Adrenal gland (tissue), 19 donors: ENCODE measurements at places on chromosomes 1 and 21.

DNA sequence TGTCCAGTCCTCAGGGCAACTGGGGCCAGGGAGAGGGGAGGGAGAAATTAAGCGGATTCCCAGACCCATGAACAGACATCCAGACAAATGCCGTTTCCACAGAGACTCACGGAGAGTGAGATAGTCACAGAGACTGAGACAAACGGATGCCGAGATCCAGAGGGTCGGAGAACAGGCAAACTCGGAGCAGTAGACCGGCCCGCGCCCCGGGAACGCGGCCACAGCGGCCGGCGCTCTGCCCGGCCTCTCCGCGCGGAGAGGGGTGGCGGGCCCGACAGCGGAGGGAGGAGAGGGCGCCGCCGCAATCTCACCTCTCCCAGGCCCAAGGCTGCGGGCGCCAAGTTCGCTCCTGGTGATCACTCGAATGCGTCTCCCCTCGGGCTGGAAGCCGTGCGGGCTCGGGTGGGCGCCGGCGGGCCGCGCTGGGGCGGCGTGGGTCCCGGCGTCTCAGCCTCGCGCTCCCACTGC lies 831 bp upstream of the FOXD2 start:
- DNase-seq = no peak

DNA sequence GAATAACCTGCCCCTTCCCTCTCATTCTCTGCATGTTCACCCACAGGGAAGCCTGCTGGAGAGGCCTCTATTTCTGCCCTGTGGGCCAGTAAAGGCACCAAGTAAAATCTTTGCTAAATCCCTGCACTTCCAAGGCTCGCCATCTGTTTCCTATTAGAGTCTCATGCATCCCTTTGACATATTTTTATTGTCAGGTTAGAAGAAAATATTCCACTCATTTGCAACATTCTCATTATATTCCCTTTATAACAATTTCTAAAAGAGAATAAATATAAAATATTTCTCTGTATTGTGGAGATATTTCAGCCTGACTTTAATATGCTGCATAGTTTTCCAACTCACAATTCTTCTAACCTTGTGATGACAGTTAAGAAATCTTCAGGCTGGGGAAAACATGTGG lies 340.4 kb upstream of the VAMP3 start:
- no peak for DNase-seq

DNA sequence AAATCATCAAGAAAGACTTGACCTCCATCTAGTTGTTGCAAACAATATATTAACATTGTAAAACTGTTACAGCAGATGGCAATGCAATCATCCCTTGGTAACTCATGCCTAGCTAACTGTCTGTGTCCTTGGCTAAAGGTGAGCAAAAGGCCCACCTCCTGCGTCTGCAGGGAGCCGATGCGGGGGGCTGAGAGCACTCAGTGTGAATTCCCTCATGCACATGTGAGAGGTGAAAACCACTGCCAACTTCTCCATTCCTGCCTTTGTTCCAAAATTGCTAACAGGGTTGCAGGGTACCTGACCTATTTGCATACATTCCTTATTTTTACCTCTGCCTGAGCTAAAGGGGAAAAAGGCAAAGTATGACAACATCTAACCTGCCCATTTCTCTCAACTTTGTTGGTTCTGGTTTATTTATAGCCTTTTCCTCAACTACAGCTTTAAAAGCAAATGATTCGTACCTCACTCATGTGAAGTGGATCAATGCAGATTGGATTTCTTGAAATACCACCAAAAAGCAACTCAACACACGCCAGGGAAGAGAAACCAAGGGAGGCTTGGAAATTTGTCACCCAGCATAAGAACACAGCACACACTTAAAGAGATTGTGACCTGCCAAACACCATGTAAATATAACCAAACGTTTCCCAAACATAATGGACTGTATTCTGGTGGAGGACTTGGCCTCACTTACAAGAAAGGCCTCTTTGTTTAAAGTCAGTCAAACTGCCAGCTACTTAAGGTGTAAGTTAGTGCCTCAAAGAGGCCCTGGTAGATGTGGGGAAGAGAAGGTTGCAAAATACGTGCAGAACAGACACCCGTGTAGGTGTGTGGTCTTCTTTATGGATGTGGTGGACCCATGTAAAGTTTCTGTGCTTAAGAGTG lies 651.0 kb downstream of the SMYD3 start:
- no peak for DNase-seq

GRCh38 chr1:205074513-205074912 lies 9.7 kb downstream of the TMEM81 start:
- no peak for DNase-seq

DNA sequence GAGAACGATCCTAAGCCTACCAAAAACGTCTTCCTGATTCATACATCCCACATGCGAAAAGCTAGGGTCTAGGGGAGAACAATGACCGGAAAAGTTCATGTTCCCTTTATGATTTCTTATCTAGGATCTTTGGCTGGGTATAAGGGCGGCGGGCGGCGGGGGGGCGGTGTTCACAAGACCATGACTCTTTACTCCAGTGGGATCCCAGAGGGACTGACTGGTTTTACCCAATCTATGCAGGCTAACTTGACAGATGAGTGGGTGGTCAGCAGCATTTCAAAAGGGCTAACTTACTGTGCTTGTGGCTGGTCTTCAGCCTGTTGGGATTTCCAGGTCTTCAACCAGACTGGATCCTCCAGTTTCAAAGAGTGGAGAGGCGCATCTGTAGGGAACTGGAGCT lies 40.3 kb downstream of the CNIH3 start:
- DNase-seq = no peak

GRCh38 chr1:178937695-178938094 lies 66.8 kb upstream of the ANGPTL1 start:
- DNase-seq = no peak

DNA sequence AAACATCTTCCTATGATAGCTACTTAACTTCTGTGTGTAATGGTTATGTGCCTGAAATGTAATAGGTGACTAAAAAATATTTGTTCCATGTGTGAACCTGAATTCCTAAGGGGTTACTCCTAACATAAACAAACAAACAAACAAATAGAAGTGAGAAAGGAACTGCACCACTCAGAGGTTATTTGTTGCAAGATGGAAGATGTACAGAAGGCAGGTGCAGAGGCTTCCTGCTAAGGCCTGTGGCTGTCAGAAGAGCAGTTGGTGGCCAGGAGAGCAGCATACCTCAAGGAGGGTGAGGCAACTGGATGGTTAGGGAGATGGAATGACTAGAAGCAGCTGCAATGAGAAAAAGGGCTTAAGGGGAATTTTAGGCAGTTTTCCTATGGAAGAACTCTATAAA lies 940.6 kb downstream of the TTLL7 start:
- no peak for DNase-seq

GRCh38 chr1:74650561-74650960 lies 23.0 kb downstream of the ERICH3 start:
- DNase-seq = no peak

DNA sequence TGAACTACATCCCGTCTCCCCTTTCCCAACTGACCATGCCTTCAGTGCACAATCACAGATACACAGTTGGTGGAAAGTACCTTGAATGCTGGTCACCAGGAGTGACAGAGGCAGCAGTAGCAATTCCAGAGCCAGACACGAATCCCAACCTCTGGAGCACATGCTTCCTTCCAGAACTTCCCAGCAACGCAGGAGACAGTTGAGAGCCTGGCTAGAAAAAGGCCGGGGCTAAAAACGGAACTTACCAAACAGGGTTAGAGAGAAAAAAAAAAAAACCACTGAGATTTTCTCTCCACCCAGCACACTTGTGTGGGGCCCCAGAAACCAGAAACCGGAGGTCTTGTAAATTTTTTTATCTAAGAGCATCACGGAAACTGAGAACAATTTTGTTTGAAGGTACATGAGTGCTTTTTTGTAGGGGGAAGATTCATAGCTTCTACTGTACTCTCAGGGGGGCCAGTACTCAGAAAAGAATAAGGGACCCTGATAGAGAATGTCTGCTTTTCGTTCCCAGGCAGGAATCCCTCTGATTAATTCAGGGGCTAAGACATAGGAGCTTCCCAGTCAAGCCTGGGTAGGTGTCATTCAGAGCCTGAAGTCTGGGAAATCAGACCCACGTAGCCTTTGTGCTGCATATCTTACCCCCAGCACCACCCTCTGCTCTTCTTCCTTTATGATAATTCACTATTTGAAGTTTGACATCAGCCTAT lies at the start of gene CD48:
CD48 (minus strand) TSS at position 221 of the 710 bp plus-strand sequence; CDS start at position 162, 59 bp downstream.
- DNase-seq = no peak

- DNase-seq = no peak
Measured at GRCh38 chr1:117654493-117655219, 48.8 kb downstream of the TENT5C start.

- DNase-seq = no peak
Measured at GRCh38 chr1:12029720-12030339, 10.5 kb downstream of the MIIP start.

DNA sequence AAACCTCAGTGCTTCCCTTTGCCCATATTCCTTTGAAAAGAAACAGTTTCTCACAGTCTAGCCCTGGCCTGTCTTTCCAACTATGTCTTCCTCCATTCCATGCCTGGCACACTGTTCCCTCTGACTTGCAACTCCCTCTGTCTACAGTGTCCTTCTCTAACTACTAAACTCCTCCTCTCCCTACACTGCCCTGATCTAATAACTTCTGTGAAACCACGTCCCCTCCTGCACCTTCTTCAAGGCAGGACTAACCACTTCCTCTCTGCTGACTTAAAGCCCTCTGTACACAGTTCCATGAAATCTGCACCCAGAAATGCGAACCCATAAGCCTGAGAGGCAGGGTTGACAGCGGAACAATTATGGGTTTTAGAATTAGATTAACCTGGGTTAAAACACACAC lies 62.2 kb upstream of the ATP1B1 start:
- no peak for DNase-seq

DNA sequence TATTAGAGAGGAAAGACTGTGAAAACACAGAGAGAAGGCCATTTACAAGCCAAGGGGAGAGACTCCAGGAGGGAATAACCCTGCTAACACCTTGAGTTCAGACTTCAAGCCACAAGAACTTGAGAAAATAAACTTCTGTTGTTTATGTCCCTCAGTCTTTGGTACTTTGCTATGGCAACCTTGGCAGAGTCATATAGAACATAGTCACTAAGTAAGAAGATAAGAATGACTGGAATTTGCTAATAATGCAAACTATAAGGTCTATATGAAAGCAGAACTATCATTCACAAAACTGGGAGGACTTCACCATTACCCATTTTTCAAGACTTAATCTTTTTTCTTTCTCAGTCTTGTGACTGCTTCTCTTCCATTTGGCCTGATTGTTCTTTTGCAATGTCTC lies 767.3 kb upstream of the ADAMTS5 start:
- no peak for DNase-seq
